NCI-H1417 (cell line): ENCODE measurements at places on chromosomes 7 and 10.

DNA sequence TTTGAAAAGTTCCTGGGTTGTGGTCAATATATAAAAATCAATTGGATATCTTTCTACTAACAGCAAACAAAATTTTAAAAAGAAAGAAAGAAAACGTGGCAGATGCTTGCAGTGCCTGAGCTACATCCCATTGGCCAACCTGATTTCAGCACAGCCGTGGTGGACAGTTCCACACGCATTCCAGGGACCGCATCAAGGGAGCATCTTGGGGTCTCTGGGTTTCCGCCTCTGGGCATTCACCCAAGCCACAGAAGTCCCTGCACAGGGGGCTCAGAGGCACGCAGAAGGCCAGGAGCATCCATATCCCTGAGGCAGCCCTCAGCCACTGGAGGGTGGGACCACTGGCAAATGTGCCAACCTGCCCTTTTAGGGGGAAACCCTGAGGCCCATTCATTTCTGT lies 254.5 kb upstream of the RNF32 start:
- no peak for DNase-seq

DNA sequence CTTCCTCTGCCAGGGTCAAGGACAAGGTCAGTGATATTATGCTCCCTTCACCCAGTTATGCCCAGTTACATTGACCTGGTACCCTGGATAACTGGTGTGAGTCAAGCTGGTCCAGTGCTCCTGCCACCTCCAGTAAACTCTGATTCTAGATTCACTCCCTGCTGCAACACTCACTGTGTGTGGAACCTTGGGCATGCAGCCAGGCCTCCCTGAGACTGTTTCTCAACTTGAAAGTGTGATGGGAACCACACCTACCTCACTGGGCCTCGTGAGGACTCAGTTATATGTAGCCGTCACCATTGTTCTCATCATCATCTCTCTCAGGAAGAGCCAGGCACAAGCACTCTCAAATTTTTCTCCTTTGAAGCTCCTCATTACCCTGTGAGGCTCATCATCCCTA lies 935 bp upstream of the ZNF736 start:
- DNase-seq = no peak

- DNase-seq = no peak
Measured at GRCh38 chr10:77932016-77932715, 5.6 kb upstream of the DLG5 start.

- DNase-seq = no peak
Measured at GRCh38 chr10:33901166-33901565, 566.7 kb upstream of the NRP1 start.

GRCh38 chr7:140390466-140391190 lies 7.7 kb downstream of the SLC37A3 start:
- DNase-seq = no peak

GRCh38 chr10:109967739-109968088 lies 40.1 kb upstream of the ADD3 start:
- no peak for DNase-seq

DNA sequence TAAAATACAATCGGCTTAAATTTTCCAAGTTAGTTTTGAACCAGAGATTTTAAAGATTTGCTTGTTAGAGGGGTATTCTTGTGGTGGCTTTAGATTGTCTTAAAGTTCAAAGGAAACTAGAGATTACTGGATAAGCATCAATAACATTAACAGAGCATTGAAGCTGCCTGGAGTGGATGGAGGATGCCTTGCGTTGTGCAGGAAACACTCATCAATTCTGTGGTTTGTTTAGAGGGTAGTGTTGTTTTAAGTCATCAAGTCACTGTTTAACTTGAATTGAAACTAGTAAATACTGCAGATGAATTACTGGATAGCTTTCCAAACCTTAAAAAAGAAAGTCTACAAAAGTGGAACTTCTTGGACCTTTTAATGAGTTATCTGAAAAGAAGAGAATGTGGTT lies 218.6 kb downstream of the CELF2 start:
- DNase-seq = no peak

GRCh38 chr7:38964921-38965320 lies 12.8 kb upstream of the POU6F2 start:
- no peak for DNase-seq

- DNase-seq = no peak
Measured at GRCh38 chr7:124460056-124460450, 305.5 kb downstream of the GPR37 start.

- no peak for DNase-seq
Measured at GRCh38 chr7:69782917-69783684, 184.8 kb downstream of the AUTS2 start.

DNA sequence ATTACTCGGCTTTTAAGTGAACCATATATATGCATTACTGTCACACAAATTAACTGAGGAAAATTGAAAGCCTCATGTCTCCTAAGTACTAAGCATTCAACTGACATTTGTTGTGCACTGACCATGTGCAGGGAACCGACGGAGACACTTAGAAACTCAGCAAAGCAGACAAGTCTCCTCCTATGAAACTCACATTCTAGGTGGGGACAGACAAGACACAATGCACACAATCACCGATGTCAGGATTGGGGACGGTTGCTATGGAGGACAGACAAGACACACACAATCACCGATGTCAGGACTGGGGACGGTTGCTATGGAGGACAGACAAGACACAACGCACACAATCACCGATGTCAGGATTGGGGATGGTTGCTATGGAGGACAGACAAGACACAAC lies 134.0 kb downstream of the PTPRN2 start:
- DNase-seq = no peak

GRCh38 chr7:78703391-78703790 lies 750.1 kb downstream of the MAGI2 start:
- no peak for DNase-seq

DNA sequence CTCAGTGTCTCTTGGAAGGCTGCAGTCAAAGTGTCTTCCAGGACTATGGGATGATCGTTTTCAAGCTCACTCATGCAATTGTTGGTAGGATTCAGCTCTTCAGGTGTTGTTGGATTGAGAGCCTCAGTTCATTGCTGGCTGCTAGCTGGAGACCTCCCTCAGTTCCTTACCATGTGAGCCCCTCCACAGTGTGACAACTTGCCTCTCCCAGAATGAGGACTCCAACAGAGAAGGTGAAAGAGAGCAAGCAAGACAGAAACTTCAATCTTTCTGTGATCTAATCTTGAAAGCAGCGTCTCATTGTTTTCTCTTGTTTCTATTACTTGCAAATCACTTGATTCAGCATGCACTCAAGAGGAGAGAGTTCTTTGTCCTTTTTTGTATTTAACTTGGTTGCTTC lies 22.5 kb downstream of the MGAM start:
- no peak for DNase-seq

GRCh38 chr10:112314822-112315474 lies 31.7 kb downstream of the TECTB start:
- peak; percentile 63 for DNase-seq

GRCh38 chr10:98195120-98195519 lies 60.7 kb downstream of the R3HCC1L start:
- no peak for DNase-seq

GRCh38 chr10:112649006-112649821 lies 202.2 kb downstream of the VTI1A start:
- no peak for DNase-seq

- DNase-seq = peak; percentile 78
Measured at GRCh38 chr10:95500649-95501048, 60.5 kb downstream of the SORBS1 start.

DNA sequence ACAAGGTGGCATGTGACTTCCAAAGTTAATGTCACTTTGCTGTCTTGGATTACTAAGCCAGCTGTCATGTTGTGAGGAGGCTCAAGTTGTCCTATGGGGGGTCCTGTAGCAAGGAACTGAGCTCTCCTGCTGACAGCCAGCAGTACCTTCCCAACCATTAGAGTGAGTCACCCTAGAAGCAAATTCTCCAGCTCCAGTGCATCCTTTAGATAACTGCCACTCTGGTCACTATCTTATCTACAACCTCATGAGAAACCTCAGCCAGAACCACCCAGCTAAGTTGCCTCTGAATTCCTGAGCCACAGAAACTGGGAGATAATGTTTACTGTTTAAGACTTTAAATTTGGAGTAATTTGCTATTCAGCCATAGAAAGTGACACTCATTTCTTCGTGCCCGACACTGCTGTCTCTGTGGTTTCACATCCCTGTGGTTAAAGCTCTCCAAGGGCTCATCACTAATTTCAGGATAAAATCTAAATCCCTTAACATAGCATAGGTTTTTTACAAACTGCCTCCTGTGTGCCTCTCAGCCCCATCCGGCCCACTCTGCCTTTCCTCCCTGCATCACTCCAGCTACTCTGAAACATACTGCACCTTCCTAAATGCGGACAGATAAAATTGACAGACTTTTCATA lies 83.5 kb downstream of the PRR15 start:
- DNase-seq = no peak

DNA sequence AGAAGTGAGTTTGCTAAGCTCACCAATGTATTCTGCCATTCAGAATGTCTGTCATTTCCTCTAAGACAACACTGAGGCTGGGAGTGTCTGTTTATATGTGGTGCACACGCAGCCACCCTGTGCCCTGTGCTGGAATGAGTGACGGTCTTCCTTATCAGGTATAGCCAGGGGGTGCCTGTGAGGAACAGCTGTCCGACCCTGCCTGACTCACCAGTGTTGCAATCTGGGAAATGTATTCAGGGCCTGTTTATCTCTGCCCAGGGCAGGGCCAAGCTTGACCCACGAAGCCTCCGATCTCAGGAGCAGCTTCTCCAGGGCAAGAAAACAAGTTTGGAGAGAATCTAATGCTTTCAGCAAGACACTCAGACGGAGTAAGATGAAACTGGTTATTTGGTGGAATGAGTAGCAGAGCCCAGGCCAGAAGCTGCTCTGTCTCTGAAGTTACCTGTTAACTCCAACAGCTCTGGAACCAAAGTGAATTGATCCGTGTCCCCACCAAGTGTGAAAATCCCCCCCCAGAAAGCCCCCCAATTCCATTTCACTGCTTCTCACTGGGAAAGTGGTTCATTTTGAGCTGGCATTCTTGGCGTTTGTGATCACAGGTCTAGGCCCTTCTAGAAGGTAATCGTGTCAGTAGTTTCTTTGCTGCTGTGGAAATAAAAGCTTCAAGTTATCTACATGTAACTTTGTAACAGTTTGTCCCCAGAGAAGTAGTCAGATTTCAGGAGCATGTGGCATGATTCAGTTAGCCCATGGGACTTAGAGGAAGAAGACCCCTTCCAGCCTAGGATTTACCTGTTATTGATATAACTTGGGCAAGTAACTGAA lies 6.1 kb upstream of the UBE2H start:
- no peak for DNase-seq

GRCh38 chr7:26038201-26038990 lies 113.6 kb upstream of the NFE2L3 start:
- no peak for DNase-seq
